SJCRH30 (cell line): ENCODE measurements at places on chromosomes 12 and 14.

DNA sequence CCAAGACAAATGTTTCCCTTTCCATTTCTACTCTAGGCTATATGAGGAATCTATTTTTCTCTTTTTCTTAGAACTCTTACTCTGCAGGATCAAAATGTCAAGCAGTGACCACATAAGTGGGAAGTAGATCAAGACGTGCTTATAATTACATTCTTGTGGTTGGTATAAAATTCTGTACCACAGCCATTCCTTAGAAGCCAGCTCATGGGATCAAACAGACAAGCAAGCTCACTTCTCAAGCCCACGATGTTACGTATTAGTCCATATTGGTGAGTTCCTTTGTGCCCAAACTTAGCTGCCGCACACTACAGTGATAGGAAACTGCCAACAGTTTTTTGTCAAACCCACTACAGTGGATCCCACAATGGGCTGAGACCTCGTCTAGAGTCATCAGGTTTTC, 53.4 kb downstream of the IFNG start:
- peak; percentile 19 for DNase-seq

DNA sequence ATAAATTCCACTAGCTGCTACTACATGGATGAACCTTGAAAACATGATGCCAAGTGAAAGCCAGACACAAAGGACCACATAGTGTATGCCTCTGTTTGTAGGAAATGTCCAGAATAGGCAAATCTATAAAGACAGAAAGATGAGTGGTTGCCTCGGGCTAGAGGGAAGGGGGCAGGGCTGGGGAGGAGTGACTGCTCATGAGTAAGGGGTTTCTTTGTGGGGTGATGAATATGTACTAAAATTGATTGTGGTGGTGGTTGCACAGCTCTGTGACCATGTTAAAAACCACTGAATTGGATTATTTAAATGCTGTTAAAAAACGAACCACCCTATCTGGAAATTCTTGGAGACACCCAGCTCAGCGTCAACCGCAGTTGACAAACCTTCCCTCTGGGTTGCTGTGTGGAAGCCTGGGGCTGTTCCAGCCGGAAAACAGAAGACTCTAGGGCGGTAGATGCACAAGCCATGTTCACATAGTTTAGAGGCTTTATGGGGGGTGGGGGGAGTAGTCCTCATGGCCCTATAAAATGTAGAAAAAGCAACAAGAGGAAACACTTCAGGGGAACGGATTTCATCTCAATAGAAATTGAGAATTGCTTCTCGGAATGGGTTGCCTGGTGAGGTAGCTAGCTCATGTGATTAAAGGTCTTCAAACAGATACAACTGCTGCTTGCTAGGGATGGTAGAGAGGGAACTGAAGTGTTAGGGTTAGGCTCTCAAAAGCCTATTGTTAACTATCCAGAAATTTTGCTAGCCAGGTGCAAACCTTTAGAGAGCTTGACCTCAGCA, 29.4 kb downstream of the RIN3 start:
- no peak for DNase-seq

GRCh38 chr12:93056971-93057535, 128.0 kb upstream of the EEA1 start:
- DNase-seq, result no peak

DNA sequence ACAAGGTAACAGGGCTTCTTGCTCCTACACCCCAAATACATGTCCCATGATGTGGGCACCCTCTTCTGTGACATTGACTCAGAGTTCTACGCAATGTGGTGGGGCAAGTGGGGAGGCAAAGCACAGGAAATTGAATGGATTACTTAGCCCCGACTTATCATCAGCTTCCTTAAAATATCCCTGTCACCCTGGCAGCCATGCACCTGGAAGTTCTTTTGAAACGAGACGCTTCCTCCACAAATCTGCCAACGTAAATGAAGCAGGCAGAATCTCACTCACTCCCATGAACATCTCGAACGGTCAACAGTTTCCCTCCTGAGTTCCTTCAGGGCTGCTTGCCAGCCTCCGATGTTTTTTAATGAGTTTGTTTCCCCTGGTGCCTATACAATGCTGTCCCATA, 33.5 kb downstream of the RNFT2 start:
- no peak for DNase-seq

- no peak for DNase-seq
Observed at GRCh38 chr12:62631471-62632410, 165.1 kb downstream of the MON2 start.

- DNase-seq, result peak; percentile 31
Observed at GRCh38 chr12:105464406-105464805, 133.9 kb downstream of the C12orf75 start.

- DNase-seq, result no peak
Observed at GRCh38 chr12:118330421-118331018, 42.2 kb downstream of the TAOK3 start.

- DNase-seq, result no peak
Observed at GRCh38 chr12:57460468-57460784, 841 bp downstream of the GLI1 start.
